ENCODE measurements at places on chromosomes 16 and 17.
A peak's percentile ranks its signal among the peaks of the same experiment; 100 is the strongest.

DNA sequence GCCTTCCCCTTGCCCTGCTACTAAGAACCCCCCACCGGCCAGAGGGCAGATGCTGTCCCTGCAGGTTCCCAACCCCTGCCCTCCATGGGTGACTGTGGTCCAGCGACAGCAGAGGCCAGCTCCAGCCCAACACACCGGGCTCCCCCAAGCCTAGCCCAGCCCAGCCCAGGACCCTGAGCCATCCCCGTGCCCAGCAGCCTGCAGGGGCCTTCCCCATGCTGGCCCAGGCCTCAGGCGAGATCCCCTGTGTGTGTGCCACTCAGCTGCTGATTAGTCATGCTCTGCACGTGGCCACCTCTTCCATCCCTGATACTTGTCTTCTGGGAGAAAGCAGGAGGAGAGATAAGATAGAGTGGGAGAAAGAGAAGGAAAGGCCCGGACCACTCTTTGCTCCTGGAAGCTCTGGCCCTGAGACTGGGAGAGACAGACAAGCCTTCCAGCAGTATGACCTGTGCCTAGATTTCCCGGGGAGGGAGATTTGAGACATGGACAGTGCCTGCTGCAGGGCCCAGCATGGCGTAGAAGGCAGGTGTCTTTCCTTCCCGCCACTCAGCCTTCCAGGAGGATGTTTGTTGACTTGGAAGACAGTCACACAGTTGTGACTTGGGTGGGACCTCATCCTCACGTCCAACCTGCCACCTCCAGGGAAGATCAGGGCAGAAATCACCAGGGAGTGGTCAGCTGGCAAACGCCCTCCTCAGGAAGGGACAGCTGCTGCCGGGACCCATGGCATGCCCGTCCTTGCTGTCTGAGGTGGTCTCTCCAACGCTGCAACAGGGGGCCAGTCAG, 41.3 kb upstream of the RASD1 start:
- DNase-seq = no peak

GRCh38 chr17:5499476-5500231, 13.3 kb downstream of the MIS12 start:
- DNase-seq = no peak

DNA sequence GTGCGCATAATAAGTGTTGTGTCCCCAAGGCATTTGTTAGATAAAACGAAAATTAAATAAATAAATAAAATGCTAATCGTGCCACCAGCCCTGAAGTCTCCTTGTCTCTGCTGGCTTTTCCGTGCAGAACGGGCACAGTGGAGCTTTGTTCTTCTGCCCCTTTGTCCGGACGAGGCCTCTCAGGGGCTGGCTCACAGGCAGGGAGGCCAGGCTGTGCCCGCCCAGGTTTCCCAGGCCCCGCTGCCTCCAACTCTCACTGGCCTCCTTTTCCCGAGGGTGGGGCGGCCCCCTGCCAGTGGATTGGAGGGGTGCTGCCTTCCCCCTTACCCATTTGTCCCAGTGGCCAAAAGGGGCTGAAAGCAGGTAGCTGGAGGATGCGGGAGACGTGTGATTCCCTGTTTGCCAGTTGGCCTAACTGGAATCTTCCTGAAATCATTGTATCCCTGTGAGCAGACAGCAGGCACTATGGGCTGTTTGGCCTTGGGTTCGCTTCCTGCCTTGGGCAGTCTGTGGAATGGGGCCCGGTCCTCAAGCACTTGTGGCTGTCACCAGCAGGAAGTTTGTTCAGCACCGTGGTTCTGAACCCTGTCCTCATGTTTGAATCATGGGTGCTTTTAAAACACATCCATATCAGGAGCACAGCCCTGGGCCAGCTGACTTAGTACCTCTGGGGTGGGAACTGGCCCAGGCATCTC, 64.4 kb downstream of the KSR1 start:
- DNase-seq = no peak

DNA sequence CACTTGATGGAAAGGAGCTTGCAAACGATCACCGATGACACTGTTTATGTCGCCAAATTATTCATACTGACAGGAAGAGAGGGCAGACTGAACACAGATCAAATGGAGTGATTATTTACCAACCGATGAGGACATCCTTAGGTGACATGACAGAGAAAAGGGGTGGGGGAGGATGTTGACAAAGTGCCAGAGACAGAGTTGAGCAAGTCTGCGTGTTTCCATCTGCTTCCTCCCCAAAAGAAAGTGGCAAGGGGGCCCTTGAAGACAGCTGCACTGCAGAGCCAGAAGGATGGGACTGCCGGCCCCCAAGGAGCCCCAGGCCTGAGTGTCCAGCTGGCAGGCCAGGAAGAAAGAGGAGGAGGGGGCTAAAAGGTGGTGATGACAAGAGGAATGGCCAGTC, 191.0 kb upstream of the RPL38 start:
- no peak for DNase-seq

- DNase-seq = no peak
These were observed 65.0 kb downstream of the CBLN1 start for GRCh38 chr16:49216593-49216992.

DNA sequence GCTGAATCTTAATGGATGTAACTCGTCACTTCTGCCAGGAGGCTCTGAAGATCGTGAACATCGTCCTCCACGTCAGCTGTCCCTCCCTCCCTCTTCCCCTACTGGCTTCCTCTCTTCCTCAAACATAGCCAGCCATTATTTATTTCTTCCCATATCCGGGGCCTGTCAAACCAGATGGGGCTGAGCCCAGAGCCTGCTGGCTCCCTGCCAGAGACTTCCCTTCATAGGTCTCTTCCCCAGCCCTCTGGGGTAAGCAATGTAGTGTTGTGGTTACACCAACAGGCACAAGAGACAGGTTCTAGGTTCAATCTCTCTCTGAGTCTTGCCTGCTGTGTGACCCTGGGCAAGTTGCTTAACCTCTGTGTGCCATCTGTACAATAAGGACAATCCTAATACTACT, 40.1 kb upstream of the ZFP90 start:
- DNase-seq = no peak

DNA sequence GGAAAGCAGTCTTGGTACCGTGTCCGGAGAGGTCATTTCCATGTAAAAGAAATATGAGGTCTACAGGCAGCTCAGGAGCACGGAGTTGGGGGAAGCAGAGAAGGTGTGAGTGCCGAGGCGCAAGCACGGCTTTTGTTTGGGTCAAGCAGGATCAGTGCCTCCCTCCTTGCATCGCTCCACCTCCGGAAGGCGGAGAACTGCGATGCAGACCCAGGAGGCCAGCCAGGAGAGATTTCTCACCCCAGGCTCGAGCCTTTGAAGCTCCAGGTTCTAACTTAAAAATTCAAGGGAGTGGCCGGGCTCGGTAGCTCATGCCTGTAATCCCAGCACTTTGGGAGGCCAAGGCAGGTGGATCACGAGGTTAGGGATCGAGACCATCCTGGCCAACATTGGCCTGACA, 25.0 kb downstream of the NAA60 start:
- DNase-seq = no peak

- DNase-seq = no peak
These were observed 477 bp upstream of the OSGIN1 start for GRCh38 chr16:83952587-83952939.

DNA sequence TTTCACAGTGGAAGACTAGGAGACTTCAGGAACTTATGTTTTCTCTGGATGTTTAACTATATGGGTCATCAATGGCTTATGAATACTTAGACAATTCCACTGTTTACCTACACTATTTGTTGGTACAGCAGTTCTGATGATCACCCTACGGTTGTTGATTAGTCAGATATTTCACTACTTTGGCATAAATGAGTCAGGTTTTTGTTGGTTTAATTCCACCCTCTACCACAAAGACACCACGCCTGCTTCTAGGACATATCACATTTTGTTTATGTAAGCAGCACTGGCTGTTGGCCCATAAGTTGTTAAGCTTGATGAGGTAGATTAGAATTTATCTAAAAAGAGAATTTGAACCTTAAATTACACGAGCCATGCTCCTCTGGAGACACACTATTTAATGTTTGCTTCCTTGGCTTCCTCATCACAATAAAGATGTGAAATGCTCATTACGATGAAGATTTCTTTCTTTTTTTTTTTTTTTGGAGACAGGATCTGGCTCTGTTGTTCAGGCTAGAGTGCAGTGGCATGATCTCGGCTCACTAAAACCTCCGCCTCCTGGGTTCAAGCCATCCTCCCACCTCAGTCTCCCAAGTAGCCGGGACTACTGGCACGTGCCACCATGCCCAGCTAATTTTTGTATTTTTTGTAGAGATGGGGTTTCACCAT, 4.3 kb downstream of the GDE1 start:
- DNase-seq = no peak

DNA sequence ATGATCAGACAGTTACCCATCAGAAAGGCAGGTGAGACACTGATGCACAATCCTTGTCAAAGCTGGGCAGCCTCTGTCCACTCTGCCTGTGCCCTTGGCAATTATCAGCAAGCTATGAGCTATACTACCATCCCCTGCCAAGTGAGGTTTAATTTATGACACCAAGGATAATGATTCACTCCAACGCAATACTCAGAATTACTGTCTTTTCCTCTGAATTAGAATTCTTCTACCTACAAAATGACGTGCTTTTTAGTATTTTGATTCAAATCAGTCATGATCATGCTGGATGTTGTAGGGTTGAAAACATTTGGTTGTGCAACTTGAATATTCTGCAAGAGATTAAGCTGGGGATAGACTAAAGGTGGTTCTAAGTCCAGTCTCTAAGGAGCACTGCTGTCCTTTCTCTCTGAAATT, 116.8 kb upstream of the SOX9 start:
- DNase-seq = no peak

- no peak for DNase-seq
These were observed 63.5 kb downstream of the TANC2 start for GRCh38 chr17:63029541-63029940.

GRCh38 chr17:61863801-61864126, 436 bp upstream of the BRIP1 start:
- DNase-seq = no peak

DNA sequence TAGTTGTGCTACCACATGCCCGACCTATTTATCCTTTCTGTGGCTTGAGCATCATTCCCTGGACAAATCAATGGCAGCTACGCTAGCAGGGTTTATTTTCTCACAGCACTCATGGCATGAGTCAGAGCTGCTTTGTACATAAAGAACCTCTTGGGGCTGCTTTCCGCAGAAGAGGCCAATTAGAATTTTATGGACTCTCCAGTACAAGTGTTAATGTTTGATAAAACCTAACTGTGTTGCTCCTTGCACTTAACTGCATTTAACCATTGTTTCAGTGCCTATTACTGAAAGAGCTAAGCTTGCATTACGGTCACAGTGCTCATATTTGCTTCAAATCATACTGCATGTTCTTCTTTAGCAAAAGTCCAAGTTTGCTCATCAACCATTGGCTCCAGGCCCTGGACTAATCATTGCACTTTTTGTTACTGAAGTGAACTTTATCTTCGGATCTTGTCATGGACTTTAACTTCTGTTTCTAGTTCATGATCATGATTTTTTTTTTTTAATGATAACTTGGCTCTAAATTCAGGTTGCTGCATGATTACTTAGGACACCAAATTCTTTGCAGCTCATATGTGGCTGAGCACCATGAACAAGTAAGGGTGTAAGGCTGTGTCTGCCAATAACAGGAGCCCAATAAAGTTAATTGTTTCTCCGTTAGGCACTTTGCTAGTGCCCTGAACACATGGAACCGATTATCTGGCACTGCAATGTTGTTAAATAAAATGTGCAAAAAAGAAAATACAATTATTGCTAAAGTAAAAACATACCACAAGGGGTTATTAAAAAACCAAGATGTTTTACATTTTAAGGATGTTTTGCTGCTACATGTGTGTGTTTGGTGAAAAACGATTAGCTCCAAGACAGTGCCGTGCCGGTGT, 492.2 kb downstream of the KCNJ2 start:
- peak; percentile 14 for DNase-seq

DNA sequence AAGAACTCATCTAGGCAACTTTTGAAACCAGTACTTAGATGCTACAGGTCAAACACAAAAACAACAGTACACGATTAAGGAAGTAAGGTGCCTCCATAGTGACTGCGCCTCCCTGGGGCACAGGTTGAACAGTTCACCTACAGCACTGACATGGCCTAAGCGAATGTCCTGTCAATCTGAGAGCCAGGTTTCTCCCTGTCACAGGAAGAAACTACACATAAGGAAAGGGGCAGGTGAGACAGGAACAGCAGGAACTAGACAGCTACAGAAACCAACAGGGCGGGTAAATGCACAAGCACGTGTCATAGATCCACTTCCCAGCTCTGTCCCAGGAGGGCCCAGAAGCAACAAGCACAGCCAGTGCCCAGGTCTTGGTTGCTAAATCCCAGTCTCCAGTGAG, 8.0 kb upstream of the ARHGDIA start:
- DNase-seq = no peak

DNA sequence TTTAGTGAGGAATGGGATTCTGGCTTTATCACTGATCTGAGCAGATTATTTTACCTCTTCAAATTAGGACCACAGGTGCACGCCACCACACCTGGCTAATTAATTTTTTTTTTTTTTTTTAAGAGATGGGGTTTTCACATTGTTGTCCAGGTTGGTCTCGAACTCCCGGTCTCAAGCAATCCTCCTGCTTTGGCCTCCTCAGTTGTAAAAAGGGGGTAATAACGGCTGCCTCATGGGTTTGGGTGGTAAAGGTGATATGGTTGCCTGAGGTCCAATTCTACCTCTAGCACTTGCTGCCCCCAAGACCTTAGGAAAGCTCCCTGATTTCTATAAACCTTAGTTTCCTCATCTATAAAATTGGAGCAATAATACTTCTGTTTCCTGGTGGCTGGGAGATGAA, 130.7 kb upstream of the HS3ST2 start:
- DNase-seq = no peak

DNA sequence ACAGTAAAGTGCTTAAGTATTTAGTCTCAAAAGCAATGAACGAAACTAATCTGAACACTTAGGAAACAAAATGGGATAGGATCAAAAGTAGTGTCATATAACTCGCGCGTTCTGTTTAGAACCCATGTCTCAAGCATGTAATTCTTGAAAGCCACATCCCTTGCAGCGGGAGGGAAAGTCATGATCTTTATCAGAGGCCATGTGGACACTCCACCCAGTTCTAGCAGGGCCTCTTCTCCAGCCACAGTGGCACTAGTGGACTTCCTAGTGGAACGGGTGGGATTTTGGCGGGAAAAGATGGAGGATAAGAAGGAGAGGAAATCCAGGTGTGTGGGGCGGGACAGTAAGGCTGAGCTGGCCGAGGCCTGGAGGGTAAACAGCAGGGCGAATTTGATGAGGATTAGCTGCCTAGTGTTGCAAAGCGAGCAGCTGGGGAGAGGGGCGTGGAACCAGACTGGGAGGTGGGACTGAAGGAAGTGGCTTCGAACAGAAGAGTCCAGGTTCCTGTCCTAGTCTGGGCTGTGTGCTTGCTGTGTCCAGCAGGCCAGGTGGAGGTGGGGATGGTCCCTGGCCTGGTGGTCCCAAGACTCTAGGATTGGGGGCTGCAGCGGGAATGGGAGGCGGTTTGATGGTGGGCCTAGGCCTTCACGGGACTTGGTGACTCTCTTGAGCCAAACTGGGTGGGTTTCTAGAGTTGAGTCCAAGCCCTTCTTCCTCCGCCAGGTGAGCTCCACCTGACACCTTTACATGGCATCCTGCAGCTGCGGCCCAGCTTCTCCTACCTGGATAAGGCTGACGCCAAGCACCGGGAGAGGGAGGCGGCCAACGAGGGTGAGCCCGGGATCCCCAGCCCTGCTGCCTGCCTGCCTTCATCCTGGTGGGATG, 15.9 kb downstream of the POLR3E start:
- DNase-seq = no peak

Measured in renal pelvis (tissue), 12 donors.